ENCODE measurements at places on chromosomes 5 and 9. TPM values are rescaled to one million over a fixed set of nuclear protein-coding genes. Genes with fewer than 3 reads are reported as not detected.
A peak's percentile ranks its signal among the peaks of the same experiment; 100 is the strongest.

GRCh38 chr9:83379045-83379444, 159.2 kb downstream of the FRMD3 start:
- DNase-seq, result no peak

DCANP1 gene
- total RNA-seq, result not detected

GRCh38 chr5:172509405-172509781, 55.1 kb upstream of the SH3PXD2B start:
- peak; percentile 23 for DNase-seq

SH3TC2 gene
- total RNA-seq, result not detected

DNA sequence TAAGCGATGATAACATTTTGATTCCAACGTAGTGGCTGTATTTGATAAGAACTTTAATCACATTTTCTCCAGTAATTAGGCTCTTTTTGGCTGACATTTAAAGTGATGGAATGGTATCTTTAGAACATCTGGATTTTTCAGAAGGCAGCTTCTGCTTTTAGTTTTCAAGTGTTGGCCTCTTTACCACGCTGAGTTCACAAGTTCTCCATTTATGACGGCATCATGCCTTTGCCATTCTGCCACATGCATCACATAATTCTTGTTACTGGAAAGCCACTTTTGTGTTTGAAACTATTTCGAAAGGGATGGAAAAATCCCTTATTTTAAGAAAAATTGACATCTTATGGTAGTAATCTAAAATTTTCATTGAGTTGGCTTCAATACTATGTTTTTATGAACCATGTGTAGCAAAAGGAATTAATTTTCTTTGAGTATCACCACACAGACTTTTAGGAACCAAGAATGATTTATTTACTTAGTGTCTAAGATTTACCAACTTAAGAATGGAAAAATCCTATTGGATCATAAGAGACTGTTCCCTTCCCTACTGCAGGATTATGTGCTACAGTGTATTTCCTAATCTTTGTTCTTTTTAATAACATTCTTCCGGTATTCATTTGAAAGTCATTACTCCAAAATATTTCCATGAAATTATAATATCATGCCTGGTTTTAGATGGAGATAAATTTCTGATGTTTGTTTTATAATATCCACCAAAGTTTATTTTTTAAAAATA, 344.2 kb downstream of the ADGRV1 start:
- no peak for DNase-seq

DNA sequence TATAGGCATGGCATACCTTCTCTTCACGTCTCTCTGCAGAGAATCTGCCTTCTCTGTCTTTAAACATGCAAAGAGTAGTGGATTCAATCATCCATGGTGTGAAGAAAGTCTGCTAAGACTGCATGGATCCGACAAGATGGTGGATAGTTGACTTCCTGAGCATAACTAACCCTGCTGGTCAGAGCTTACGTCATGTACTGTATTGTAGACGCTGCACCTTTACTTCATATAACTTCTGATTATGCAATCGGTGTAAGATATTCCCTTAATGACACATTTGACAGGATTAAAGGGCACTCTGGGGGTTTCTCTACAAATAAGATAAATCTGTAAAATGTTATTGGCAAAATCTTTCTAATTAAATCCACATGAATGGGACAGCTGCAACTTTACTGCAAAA, 240.3 kb upstream of the NREP start:
- no peak for DNase-seq

OBP2B gene
- not detected for total RNA-seq

DNA sequence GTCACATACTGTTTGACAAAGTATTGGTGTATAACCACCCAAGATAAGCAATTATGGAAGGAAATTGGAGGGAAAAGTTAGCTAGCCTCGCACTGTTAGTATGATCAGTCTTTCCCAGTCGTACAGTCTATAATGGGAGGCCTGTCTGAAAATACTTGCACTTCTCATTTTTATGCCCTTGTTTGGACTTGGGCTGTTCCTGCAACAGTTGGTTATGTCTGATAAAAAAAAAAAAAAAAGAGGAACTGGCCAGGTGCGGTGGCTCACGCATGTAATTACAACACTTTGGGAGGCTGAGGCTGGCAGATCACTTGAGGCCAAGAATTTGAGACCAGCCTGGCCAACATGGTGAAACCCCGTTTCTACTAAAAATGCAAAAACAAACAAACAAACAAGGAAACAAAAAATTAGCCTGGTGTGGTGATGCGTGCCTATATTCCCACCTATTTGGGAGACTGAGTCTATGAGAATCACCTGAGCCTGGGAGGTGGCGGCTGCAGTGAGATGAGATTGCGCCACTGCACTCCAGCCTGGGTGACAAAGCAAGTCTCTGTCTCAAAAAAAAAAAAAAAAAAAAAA, 58.3 kb upstream of the ANKRD33B start:
- no peak for DNase-seq

DNA sequence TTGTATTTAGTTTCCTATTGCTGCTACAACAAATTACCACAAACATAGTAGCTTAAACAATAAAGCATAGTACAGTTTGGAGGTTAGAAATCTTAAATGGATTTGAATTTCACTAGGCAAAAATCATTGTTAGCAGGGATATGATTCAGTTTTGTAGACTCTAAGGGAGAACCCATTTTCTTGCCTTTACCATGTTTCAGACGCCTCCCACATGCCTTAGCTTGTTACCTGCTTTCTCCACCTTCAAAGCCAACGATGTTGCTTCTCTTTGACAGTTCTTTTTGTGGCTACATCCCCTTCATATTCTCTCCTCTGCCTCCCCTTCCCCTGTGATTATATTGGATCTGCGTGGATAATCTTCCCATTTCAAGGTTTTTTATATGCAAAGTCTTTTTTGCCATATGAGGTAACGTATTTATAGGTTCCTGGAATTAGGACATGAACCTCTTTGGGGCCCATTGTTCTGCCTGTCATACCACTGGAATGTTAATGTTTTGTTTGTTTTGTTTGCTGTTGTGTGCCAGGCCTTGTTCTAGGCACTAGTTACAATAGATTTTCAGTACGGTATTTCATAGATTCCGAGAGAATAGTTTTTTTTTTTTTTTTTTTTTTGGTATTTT, 54.1 kb downstream of the UHRF2 start:
- DNase-seq, result no peak

DNA sequence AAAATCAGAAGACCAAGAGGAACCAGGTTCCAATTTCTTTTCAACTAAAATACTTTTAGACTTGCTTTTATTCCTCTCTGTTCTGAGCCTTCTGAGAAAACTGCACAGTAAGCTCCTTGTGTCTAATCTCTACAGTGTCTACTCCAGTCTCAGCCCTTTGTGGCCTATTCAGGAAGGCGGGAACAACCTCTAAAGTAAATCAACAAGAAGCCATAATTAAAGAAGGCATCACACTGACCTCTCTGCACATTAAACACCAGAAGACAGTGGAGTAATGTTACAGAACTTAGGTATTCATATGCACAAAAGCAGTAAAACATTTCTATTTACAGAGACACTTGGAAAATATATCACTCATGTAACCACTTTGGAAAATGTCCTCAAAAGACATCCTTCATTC, 14.9 kb downstream of the XPA start:
- no peak for DNase-seq

GRCh38 chr5:122967085-122967484, 69.4 kb downstream of the PPIC start:
- no peak for DNase-seq

DNA sequence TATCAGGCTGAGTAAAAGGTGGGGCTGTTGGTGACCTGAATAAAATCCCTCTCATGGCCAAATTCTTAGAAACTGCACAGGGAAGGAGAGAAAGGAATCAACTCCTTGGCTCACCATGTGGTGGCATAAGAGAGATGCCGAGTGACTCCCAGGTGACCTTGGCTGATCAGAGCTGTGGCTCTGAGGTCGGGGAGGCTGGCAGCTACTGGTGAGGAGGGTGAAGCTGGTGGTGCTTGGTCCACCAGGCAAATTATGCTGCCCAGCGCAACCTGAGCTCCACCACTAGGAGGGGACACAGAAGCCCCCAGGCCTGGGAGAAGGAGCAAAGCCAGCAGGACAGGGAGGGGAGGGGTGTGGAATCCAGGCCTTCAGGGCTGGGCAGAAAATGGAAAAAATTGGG, 111.2 kb upstream of the IL12B start:
- peak; percentile 70 for DNase-seq

- no peak for DNase-seq
Measured at GRCh38 chr5:170132269-170132975, 26.7 kb downstream of the FOXI1 start.

FAM169A gene
- total RNA-seq, result 63.1 TPM

CDC20B gene
- total RNA-seq, result 0.18 TPM

- DNase-seq, result peak; percentile 7
Measured at GRCh38 chr9:64773491-64773931, 511.5 kb downstream of the FOXD4L5 start.

Data from H9 (cell line).